T47D (cell line): ENCODE measurements at places on chromosomes 1 and 21.
A peak's percentile ranks its signal among the peaks of the same experiment; 100 is the strongest.

DNA sequence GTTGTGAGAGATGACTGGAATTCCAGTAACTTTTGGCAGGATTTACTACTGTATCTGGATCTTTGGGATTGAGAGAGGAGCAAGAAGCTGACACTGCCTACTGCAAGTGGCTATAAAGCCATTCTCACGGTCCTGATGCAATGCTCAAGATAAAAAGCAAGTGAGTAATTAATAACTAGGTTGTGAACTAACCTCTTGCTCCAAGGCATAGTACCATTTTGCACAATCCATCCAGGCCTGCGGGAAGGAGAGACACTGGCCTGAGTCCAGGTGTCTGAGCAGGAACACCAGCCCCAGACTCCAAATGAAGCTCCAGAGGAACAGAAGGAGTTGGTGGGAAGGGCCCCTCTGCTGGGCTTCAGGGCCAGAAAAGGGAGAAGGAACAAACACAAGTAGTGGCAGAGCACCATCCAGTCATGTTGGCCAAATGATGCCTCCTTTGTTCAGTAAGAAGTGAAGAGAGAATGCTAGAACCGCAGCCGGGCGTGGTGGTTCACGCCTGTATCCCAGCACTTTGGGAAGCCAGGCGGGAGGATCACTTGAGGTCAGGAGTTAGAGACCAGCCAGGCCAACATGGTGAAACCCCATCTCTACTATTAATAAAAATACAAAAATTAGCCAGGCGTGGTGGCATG lies 9.9 kb upstream of the SLC45A3 start:
- no peak for DNase-seq

GRCh38 chr1:151060007-151060656 lies at the start of gene MLLT11:
Gene MLLT11 (plus strand): TSS chr1:151060397. CDS start chr1:151067225, 6,828 bp downstream.
- DNase-seq: peak; percentile 55

GRCh38 chr1:74571891-74572290 lies 59.5 kb upstream of the LRRC53 start:
- peak; percentile 7 for DNase-seq

DNA sequence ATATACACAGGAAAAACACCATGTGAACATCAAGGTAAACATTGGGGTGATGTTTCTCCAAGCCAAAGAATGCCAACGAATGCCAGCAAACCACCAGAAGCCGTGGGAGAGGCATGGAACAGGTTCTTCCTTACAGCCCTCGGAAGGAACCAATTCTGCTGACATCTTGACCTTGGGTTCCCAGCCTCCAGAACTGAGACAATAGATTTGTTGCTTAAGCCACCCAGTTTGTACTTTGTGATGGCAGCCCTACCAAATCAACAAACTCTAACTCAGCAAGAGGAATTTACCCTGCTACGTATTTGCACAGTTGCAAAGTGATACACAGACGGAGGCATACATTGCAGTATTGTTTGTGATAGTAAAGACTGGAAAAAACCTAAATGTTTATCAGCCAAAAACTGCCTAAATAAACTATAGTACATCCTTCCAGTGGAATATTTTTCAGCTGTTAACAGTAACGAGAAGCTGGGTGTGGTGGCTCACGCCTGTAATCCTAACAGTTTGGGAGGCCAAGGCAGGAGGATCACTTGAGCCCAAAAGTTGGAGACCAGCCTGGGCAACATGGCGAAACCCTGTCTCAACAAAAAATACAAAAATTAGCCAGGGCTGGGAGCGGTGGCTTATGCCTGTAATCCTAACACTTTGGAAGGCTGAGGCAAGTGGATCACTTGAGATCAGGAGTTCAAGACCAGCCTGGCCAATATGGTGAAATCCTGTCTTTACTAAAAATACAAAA lies 12.5 kb upstream of the ZC3H12A start:
- peak; percentile 60 for DNase-seq

- DNase-seq: no peak
Measured at GRCh38 chr1:79460773-79461436, 454.4 kb upstream of the ADGRL4 start.

DNA sequence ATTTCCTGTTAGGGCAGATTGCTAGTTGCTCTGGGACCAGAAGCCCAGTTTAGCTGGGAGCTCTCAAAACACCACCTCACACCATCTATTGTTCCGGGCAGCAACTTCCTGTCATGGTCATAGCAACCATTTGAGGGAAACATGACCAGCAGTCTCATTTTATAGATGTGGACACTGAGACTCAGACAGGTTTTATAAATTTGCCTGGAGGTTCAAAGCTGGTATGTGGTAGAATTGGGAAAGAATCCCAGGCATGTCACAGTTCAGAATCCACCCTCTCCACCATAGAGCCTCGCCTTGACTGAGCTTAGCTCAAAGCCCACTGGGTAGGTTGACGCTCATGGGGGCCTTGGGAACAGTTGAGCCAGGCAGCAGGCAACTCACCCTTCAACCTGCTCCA lies 14.0 kb upstream of the TRIM67 start:
- DNase-seq: peak; percentile 70

- DNase-seq: no peak
Measured at GRCh38 chr1:68383092-68383491, 66.7 kb downstream of the RPE65 start.

DNA sequence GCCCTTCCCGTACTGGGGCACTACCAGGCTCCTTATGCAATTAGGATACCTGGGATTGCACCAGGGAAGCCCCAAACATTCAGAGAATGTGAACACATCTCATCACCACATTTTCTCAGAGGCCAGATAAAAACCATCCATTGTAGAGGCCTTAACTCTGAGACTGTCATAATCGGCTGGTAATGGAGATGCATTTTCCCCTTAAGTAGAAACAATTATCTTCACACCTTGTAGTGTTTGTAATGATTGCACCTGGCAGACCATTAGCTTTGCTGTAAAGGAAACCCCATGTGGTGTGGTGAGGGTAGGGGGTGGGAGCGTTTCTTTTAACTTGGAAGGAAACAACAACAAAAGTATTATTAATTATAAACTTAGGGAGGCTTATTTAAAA lies 90.0 kb upstream of the TLR5 start:
- DNase-seq: no peak

- no peak for DNase-seq
Measured at GRCh38 chr1:114549137-114549536, 32.3 kb downstream of the BCAS2 start.

- DNase-seq: peak; percentile 77
Measured at GRCh38 chr1:24909388-24909898, 20.6 kb downstream of the RUNX3 start.

- no peak for DNase-seq
Measured at GRCh38 chr1:201912832-201913231, 24.1 kb downstream of the SHISA4 start.

DNA sequence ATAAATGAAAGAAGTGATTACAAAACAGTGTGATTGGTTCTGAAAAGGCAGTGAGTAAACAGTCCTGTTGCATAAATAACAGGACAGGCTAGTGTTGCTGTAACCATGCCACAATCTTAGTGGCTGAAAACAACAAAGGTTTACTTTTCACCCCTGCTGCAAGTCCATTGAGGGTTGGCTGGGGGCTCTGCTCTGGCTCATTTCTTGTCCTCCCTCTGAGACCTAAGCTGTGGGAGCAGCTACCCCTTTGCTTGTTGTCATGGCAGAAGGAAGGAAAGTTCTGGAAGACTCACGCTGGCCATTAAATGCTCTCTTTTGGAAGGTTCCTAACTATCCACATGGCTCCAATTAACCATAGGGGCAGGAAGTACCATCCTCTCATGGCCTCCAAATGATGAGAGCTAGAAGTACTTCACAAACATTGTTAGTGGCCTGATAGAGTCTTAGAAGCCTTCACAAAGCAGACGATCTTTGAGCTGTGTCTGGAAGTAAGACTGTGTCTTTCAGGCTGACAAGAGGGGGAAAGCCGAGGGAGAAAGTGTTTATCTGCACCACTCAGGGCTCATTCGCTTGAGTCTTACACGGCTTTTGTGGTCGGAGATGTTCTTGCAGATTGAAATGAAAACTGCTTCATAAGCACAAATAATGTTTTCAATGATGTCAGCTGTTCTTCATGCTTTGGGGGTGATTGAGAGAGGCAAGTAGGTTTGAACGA lies 11.9 kb downstream of the RCSD1 start:
- no peak for DNase-seq

GRCh38 chr1:37574834-37575480 lies 18.2 kb downstream of the DNALI1 start:
- DNase-seq: no peak

GRCh38 chr1:235203428-235203827 lies 42.4 kb upstream of the RBM34 start:
- no peak for DNase-seq

DNA sequence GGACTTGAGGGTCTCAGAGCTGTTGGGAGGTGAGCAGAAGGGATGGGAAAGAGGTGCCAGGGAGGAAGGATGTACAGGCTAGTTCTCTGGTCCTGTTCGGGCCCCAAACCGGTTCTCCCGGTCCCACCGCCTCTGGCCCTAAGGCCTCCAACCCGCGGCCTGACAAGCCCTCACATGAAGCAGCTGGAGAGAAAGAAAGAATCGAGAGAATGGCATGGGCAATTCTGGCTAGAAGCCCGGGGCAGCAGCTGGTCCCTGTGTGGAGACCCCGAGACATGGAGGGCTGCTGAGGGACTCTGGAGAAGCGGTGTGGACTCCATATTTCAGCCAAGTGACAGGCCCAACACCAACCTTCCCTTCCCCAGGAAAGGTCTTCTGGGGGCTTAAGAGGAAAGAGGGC lies 730 bp downstream of the CDC42SE1 start:
- peak; percentile 75 for DNase-seq

GRCh38 chr1:1204425-1204920 lies 1.9 kb downstream of the TNFRSF18 start:
- no peak for DNase-seq

- DNase-seq: no peak
Measured at GRCh38 chr1:55057956-55058298, 18.6 kb downstream of the PCSK9 start.

- DNase-seq: no peak
Measured at GRCh38 chr1:198109371-198109715, 47.5 kb upstream of the NEK7 start.

DNA sequence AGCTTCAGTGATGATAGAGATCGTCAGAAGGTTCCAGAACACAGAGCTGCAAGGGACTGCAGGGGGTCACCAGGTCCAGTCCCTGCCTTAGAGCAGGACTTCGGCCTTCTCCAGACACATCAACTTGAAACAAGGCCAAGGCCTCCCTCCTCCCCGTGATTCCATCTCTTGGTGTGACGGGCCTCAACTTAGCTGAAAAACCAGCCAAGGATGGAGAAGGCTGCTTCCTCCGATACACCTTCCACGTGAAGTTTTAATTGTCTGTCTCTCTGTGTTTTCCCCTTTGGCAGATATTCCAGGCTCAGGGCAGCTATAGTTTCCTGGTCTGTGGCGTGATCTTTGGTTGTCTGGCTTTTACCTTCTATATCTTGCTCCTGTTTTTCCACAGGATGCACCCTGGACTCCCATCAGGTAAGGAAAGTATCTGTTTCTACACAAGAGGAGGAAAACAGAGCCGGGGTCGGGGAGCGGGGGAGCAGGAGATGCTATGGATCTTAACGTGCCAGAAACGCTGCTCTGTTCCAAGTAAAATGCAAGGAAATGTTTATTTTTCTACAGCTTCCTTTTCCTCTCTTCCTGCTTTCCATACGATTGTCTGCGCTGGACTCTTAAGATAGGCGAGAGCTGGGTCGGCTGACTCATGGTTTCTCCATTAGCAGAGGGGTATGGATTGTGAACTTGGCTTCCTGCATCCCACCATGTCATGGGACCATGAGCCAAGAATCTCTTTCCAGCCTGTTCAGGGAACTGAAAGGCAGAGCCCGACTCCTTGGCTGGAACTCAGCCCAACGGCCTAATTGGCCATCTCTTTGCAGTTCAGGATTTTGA lies 32.8 kb downstream of the ELK4 start:
- no peak for DNase-seq

DNA sequence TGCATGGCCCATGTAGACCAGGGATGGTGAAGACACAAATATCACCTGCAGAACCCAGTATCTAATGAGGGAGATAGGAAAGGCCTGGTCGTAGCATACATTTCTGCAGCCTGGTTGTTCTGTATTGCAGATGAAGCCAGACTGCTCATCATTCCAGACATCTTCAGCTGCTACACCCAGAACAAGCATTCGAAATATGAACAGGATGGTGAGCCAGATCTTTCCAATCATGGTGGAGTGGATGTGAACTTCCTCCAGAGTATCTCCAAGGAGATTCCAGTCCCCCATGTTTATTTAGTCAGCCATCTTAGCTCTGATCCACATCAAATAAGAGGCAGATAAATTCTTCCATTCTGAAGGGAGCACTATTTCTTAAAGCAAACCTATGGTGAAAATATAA lies 2.7 kb upstream of the MYCBP start:
- no peak for DNase-seq

DNA sequence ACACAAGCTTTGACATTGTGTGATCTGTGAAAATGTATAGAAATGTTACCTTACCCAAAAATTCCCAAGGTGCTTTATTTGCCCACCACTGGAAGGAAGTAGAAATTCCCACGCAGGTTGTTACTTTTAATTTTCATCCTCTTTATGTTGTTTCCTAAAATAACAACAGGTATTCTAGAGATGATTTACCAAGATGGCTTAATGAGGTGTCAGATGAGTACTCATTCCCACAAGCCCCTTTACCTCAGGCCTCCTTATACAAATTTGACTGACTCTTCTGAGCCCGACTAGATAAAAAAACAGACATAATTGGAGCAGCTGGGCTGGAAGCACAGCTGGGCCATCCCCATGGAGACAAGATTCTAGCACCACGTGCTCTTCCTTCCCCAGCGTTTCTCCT lies 114.6 kb downstream of the LIPI start:
- no peak for DNase-seq

DNA sequence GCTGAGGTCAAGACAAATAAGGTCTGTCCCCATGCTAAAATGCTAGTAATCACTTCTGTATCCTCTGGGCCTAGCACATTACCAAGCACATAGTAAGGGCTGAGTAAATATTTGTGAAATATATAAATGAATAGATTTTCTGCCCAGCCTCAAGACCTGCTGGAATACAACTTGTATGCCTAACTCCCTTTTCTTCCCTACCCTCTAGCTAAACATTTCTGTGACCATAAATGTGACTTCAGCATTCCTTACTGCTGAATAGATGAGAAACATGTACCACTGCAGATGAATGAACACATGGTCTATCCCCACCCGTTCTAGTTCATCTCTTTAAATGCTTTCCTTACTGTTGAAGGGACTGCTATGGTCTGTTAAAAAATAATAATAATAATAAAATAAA lies 209.0 kb upstream of the HOOK1 start:
- peak; percentile 15 for DNase-seq

DNA sequence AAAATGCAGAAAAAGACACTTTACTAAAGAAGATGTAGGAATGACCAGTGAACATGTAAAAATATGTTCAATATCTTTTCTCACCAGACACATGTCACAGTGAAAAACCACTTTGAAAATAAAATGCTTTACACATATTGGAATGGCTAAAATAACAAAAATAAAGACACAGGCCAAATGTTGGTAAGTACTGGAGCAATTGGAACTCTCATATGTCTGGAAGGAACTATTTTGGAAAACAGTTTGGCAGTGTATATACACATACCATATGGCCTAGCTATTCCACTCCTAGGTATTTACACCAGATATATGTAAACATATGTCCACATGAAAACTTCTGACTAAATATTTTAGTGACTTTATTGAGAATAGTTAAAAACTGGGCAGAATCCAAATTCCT lies 927.2 kb downstream of the BRINP3 start:
- no peak for DNase-seq

GRCh38 chr1:181783208-181783607 lies 278.3 kb downstream of the ZNF648 start:
- DNase-seq: no peak
